Adipocyte (in vitro differentiated cells): ENCODE measurements at places on chromosomes 7 and 10.

- DNase-seq, result no peak
Measured at GRCh38 chr7:140698477-140698876, 2.0 kb downstream of the NDUFB2 start.

DNA sequence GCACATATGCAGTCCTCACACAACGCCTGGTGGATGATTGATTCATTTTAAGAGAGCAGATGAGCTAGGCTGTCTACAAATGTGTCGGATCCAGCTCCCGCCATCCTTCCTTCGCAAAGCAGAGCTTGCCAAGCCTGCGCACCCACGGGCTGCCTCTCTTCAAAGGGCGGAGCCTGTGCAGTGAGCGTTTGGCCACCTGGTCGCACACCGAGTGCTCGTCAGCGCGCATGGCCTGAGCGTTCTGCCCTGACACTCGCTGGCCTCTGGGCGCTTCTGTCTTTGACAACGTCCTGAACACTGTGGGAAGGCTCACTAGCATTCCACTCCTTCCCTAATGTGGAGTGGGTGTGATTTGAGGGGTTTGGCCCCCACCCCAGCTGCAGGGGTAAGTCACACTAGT lies 47.1 kb upstream of the TMEM72 start:
- no peak for DNase-seq

- DNase-seq, result no peak
Measured at GRCh38 chr10:100805543-100806355, 60.4 kb downstream of the PAX2 start.

- no peak for DNase-seq
Measured at GRCh38 chr10:118542745-118543144, 52.7 kb downstream of the PRLHR start.

GRCh38 chr7:2880874-2881533 lies 36.9 kb upstream of the GNA12 start:
- DNase-seq, result no peak

GRCh38 chr7:83732305-83732704 lies 83.4 kb upstream of the SEMA3E start:
- DNase-seq, result peak; percentile 17

DNA sequence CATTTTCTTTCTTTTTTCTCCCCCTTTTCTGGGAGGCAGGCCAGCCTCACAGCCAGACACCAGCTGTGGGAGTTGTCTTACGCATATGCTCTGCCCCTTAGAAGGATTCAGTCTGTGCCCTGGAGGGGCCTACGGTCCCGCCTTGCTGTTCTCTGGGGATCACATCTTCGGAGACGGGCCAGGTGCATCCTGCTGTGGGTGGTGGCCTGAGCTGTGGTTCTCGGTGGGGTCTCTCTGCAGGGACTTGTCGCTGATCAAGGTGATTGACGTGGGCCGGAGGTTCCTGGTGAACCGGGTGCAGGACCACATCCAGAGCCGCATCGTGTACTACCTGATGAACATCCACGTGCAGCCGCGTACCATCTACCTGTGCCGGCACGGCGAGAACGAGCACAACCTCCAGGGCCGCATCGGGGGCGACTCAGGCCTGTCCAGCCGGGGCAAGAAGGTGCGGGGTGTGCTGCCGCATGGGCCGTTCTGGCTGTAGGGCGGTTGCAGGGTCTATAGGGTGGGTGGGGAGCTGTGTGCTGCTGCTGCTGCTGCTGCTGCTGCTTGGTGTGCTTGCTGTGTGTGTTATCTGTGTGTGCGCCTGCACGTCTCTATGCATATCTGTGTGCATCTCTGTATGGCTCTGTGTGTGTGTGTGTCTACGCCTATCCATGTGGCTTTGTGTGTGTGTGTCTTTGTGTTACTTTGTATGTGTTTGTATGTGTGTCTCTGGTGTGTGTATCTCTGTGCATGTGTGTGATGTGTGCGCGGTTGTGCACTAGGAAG lies 17.9 kb downstream of the PFKFB3 start:
- DNase-seq, result no peak

DNA sequence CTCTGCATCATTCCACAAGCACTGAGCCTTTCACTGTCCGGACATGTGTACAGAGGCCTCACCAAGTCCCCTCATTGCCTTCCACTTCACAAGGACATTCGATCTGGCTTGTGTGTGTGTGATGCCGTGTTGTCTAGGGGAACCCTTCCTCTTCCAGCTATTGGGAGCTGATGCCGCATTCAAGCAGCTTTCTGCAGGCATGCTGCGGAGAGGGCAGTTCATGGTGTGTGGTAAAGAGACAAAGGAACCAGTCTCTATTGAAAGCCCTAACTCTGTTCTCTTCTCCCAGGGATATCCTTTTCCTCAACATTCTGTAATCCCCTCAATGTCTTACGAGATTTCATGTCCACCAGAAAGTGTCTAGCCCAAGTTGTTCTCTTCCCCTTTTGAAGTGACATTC lies 141.6 kb downstream of the ALOX5 start:
- DNase-seq, result no peak
